Stimulated activated CD4-positive, alpha-beta T cell treated with anti-CD3 and anti-CD28 coated beads, Interleukin-1b, Interleukin-23, amount 100 ng/mL, for 48 hours (primary cell): ENCODE measurements at places on chromosomes 16 and 17.

GRCh38 chr17:9702914-9703780, 57.8 kb downstream of the USP43 start:
- DNase-seq: no peak

DNA sequence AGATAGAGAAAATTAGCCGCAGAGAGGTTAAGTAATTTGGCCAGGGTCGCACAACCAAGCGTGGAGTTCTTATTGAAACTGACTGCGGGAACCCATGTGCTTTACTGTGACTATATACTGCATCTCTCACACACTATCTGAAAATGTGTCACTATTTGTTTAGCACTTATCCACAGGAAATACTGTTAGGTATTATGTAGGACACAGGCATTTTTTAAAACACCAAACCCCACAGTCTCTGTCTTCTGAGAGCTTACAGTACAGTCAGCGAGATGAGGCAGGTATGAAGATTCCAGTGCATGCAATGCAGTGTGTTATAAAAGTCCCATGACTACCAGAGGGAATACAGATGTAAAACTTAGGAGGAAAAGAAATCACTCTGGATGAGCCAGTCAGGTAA, 11.3 kb downstream of the RBL2 start:
- DNase-seq: no peak

DNA sequence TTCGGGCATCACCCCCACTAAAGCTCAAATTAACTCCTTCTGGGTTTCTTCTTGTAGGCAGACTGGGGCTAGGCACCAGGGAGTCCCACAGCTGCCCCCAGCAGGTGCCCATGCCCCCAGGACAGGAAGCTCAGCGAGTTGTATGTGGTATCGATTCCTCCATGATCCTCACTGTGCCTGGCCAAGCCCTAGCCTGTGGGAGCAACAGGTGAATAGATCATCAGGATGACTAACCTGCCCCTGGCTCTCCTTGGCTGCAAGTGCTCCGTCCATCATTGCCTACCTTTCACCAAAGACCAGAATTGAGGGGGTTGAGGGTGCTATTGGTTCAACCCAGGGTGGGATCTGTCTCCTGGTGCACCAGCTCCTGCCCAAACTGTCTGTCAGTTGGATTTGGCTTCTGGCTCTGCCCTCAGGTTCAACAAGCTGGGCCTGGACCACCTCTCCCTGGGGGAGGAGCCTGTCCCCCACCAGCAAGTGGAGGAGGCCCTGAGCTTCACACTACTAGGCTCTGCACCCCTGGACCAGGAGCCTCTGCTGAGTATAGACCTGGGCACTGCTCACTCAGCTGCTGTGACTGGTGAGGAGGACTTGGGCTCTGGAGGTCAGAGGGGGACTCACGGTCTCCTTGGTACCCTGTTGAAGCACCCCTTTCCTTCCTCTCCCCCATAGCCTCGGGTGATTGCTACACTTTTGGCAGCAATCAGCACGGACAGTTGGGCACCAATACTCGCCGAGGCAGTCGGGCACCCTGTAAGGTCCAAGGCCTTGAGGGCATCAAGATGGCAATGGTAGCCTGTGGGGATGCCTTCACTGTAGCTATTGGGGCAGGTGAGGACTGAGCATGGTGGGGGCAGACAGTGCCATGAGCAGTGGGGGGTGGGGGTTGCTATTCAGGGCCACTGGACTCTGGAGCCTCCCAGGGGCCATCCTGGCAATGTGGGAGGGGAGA, 3.1 kb upstream of the TRAF4 start:
- DNase-seq: no peak

DNA sequence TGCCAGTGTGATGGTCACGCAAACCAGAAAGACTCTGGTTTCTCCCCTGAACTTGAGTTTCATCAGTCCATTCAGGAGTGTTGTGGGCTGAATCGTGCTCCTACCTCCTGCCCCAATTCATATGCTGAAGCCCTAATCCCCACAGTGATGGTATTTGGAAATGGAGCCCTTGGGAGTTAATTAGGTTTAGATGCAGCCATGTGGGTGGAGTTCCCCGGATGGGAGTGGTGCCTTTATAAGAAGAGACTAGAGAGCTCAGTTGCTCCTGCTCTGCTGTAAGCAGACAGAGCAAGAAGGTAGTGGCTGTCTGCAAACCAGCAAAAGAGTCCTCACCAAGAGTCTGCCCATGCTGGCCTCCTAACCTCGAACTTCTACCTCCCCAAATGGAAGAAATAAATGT, 160.3 kb upstream of the DYNLRB2 start:
- no peak for DNase-seq

GRCh38 chr17:65389426-65389825, 172.0 kb downstream of the AXIN2 start:
- no peak for DNase-seq

- no peak for DNase-seq
Observed at GRCh38 chr17:39927929-39928857, 661 bp downstream of the LRRC3C start.

DNA sequence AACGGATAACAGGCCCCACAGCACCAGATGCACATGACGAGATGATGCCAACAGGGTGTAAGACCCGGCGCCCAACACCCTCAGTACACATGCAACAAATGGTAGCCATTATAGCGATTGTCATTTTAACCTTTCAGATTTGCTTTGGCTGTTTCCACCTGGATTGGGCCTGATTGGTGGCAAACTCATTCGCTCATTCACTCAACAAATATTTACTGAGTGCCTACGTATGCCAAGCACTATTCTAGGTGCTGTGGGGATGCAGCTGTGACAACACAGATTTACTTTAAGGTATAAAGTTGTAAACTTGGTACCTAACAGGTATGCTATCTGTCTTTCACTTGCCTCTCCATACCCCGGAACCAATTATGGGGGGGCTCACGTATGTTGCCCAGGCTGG, 66.8 kb downstream of the SRCIN1 start:
- DNase-seq: no peak

DNA sequence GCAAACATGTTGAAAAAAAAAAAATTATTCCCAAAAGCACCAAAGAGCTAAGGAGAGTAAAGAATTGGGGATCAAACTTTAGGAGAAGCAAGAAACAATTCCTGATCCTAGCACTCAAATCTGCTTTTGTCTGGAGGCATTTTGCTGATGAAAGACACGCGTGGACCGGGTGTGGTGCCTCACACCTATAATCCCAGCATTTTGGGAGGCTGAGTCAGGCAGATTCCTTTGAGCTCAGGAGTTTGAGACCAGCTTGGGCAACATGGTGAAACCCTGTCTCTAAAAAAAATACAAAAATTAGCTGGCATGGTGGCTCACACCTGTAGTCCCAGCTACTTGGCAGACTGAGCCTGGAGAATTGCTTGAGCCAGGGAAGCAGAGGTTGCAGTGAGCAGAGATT, 35.4 kb downstream of the ZFP90 start:
- DNase-seq: no peak

GRCh38 chr17:29091606-29092289, 48.8 kb downstream of the PIPOX start:
- no peak for DNase-seq
